ENCODE measurements at places on chromosomes 16 and 17.
A peak's percentile ranks its signal among the peaks of the same experiment; 100 is the strongest.

GRCh38 chr17:13735444-13735843 lies 133.7 kb upstream of the HS3ST3A1 start:
- DNase-seq: no peak

DNA sequence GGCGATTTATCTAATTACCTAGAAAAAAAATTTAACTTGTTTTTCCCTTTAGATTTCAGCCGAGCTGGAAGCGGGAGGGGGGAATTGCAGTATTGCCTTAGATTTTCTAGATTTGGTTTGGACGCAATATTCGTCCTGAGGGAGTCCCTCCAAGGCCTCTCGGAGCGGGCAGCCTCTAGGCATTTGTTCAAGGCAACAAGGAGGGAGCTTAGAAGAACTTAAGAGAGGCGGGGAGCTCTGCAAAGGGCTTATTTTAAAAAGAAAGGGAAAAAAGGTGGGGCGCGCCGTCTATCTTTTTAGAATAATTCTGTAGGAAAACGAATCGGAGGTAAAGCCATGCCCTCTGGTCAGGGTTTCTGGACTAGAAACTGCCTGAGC lies 407 bp upstream of the TMEM94 start:
- DNase-seq: no peak

DNA sequence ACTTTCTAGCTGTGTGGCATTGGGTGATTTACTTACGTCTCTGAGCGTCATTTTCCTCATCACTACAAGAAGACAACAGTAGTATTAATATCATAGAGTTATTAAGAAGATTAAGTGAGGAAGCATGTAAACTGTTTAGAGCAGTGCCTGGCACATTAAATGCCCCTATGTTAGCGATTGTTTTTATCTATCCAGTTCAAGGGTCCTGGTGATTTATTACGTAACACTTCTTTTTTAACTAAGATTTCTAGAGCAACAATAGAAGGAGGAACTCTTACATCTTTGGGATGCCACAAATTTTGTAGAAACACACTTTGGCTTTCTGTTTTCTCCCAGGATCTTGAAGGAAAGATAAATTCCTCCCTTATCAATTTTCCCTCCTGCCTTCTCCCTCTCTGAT lies 3.3 kb upstream of the GAS7 start:
- DNase-seq: no peak

GRCh38 chr16:54062361-54063278 lies 224.0 kb downstream of the IRX3 start:
- DNase-seq: no peak

DNA sequence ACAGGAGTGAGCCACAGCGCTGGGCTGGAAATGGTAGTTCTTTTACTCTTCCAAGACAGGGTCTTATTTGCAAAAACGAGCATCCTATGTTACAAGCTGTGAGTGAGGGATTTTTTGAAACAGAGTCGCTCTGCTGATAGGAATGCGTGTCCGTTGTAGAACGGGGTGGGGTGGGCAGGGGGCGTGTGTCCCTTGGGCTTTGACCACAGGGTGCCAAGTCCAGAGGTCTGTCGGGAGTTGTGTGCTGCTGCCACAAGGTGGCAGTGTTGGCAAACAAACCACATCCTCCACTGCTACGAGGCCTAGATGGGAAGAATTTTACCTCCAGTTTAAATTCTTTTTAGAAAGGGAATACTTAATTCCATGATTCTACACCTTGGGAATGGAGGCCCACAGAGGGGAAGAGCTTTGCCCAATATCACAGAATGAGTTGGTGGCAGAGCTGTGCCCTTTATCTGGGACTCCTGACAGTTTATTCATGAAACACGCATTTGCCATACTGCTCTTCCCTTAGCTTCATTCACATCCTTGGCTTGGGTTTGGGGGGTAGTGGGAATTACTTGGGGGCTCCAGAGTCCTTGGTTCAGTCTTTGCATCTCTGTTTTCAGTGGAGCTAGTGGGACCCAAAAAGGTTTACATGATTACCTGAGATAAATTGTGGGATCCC lies 30.6 kb upstream of the ETV4 start:
- peak; percentile 8 for DNase-seq

DNA sequence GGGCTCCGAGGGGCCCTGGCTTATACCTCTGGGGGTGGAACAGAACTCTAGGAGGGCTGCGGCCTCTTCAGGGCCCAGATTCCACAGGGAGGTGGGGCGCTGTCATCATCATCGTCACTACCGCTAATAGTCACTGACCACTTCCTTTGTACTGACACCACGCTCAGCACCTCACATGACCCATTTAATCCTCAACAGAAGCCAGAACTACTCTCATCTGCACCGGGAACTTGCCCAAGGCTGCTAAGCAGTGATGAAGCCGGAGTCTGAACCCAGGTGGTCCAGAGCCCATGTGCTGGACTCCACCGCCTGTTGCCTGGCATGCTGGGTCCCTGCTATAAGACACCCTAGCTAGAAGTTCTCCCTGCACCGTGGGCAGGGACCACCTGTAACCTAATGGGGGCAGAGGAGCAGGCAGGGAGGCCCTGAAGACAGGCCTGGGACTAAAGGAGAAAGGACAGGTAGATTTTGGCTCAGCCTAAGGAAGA lies 12.0 kb downstream of the UNC13D start:
- DNase-seq: peak; percentile 32

GRCh38 chr17:64492481-64493109 lies 4.3 kb downstream of the POLG2 start:
- no peak for DNase-seq

DNA sequence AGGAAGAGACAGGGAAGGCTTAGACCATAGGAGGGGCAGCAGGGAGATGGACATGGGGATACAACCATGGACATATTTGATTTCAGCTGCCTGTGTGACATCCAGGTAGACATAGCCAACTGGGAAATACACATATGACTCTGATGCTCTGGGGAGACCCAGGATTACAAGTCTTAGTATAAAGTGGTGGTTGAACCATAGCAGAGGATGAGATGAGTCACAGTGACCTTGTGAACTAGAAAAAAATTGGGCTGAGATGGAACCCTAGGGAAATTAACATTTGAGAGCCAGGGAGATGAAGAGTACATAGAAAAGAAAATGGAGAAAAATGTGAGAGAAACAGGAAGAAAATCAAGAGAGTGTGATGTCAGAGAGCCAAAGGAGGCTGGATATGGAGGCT lies 10.2 kb downstream of the MARCHF10 start:
- DNase-seq: no peak

DNA sequence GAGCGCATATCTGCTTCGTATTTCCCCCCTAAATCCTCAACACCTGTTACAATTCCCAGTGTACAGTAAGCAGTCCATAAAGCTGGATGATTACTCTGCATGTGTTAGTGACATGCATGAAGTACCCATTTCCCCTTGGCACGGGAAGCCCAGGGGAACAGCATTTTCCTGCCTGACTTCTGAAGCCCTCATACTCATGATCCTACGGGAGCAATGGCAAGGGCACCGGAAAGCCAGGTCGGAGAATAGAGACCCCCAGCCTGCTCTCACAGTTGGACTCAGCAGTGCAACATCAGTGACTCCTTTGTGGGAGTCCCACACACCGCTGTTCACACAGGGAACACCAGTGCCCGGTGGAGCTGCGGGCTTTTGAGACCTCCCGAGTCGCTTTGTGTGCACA lies 336.9 kb downstream of the CDH13 start:
- DNase-seq: no peak

- no peak for DNase-seq
Measured at GRCh38 chr17:35252651-35253050, 9.8 kb downstream of the SLFN5 start.

DNA sequence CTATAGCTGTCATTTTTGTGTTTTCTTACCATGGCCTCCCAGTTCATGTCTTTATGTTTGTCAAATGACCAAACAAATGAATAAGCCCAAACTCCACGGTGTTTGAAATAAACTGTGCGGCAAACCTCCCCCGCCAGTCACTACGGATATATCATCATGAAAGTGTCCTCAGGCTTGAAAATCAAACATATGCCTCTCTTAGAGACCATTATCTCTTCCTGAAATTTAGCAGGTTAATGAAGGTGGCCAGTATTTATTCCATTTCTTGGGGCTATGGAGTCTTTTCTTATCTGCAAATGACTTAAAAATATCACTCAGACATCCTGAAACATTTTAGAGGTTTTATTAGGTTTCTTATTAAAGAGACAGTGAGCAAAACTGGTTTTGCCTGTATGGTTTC lies 610.3 kb upstream of the CDH5 start:
- DNase-seq: no peak

- DNase-seq: no peak
Measured at GRCh38 chr17:43439041-43439440, 40.2 kb downstream of the ARL4D start.

GRCh38 chr16:68083861-68084503 lies 1.2 kb upstream of the NFATC3 start:
- no peak for DNase-seq

- DNase-seq: peak; percentile 55
Measured at GRCh38 chr17:17682293-17682736, 1.1 kb downstream of the RAI1 start.

DNA sequence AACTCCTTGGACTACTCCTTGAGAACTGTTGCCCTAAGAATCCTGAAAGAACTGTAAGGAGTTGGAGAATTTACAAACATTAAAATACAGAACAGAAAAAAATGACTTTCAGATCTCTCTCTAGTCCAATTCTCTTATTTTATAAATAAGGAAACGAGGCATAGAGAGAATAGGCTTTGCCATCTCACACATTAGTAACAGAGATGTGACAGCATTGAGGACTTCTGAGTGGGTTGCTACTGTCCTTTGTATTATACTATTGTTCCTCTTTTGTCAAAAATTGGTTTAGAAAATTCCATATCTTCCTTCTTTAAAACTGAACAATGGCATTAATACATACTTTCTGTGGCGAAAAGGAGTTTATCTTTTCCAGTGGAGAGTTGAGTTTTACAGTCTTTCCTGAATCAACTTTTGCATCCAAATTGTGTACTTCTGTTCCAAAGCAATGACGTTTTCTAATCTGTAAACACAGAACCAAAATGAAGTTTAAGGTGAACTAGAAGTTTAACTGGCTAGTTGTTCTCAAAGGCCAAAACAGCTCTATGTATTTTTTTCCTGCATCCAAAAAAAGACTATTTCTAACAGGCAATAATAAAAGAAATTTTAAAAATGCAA lies 16.5 kb downstream of the BRIP1 start:
- no peak for DNase-seq
